LHCN-M2 (cell line): ENCODE measurements at places on chromosomes 6 and 20. TPM values are rescaled to one million over a fixed set of nuclear protein-coding genes. Genes with fewer than 3 reads are reported as not detected.

The TMC2 gene
- total RNA-seq: not detected in 2 replicates

The ARFGEF3 gene
- under 0.01 and 0.06 TPM in 2 replicates for total RNA-seq

The BHLHE23 gene
- not detected in 2 replicates for total RNA-seq

The VNN1 gene
- total RNA-seq: 4.2 and 6.6 TPM in 2 replicates

The NCR2 gene
- not detected in 2 replicates for total RNA-seq

The MOCS3 gene
- total RNA-seq: 9.1 and 9.6 TPM in 2 replicates

The PNLDC1 gene
- not detected in 2 replicates for total RNA-seq

The COL9A1 gene
- total RNA-seq: not detected in 2 replicates

The PDE10A gene
- total RNA-seq: 17.9 and 21.6 TPM in 2 replicates

The WFDC12 gene
- total RNA-seq: not detected in 2 replicates

The MED20 gene
- 22.5 and 26.2 TPM in 2 replicates for total RNA-seq

The PCK1 gene
- not detected in 2 replicates for total RNA-seq

The BACH2 gene
- 0.06 TPM in 1 of 2 replicates, not detected in the other for total RNA-seq

The C4B gene
- 1.8 and 3.5 TPM in 2 replicates for total RNA-seq

The HTR1E gene
- total RNA-seq: not detected in 2 replicates

The DAAM2 gene
- 58.7 and 109 TPM in 2 replicates for total RNA-seq

The GPLD1 gene
- not detected in 2 replicates for total RNA-seq

The BMP6 gene
- 0.06 TPM in 2 replicates for total RNA-seq

The GNRH2 gene
- total RNA-seq: not detected in 2 replicates

The TNFRSF21 gene
- total RNA-seq: 3.1 TPM in 2 replicates

The HLA-DQA2 gene
- not detected in 2 replicates for total RNA-seq

The C6orf15 gene
- total RNA-seq: 0.40 and 0.71 TPM in 2 replicates

The APOM gene
- 3.9 and 4.4 TPM in 2 replicates for total RNA-seq

The ABHD16B gene
- total RNA-seq: not detected in 2 replicates

The EDN1 gene
- 0.98 and 2.8 TPM in 2 replicates for total RNA-seq

The RAET1E gene
- total RNA-seq: 1.3 and 2.8 TPM in 2 replicates

The FAM83D gene
- 64.4 and 73.2 TPM in 2 replicates for total RNA-seq

The UST gene
- 4.9 and 5.6 TPM in 2 replicates for total RNA-seq

The RTN4IP1 gene
- 9.5 and 10.8 TPM in 2 replicates for total RNA-seq

The PBOV1 gene
- total RNA-seq: not detected in 2 replicates

The SYCP2L gene
- 0.06 TPM in 1 of 2 replicates, not detected in the other for total RNA-seq

The GABRR2 gene
- 0.11 TPM in 1 of 2 replicates, not detected in the other for total RNA-seq

The ZFP57 gene
- total RNA-seq: not detected in 2 replicates

The SLC35D3 gene
- total RNA-seq: not detected in 2 replicates

The PHACTR3 gene
- 0.63 TPM in 1 of 2 replicates, not detected in the other for total RNA-seq

The CDK19 gene
- 13.7 and 18.2 TPM in 2 replicates for total RNA-seq

The CCDC170 gene
- total RNA-seq: 0.06 TPM in 1 of 2 replicates, not detected in the other

The TRDN gene
- not detected in 2 replicates for total RNA-seq

The CRIP3 gene
- total RNA-seq: not detected in 2 replicates

The CCN2 gene
- 46.6 and 51.8 TPM in 2 replicates for total RNA-seq
